ENCODE measurements at places on chromosomes 1 and 21.

DNA sequence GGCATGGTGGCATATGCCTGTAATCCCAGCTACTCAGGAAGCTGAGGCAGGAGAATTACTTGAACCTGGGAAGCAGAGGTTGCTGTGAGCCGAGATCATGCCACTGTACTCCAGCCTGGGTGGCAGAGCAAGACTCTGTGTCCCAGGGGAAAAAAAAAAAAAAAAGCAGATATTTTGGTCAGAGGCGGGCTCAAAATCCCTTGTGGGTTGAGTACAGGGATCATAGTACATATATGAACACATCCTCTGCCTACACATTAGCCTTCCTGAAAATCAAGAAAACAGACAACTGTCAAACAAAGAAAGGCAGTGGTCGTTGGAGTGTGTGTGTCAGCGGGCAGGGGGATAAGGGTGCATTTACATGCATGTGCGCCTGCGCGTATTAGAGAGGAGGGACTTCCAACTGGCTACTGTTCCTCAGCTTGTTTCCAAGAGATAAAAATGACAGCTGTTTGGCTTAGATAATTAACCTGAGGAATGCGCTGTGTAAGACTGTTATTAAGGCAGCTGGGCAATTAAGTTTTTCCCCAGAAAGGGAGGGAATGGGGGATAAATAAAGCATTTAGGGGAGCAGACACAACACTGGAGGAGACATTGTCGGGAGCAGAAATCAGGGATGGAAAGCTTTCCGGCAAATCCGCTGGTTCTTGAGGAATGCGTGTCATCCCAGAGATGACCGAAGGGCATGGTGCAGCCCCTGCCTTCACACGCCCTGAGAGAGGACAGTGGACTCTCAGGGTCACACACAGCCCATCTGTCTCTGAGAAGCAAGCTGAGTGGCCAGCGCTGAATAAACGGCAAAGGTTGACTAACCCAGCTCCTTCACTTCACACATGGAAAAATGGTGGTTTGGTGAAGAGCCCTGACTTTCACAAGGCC lies 6.4 kb downstream of the LAMB3 start:
- no peak for DNase-seq

- DNase-seq: no peak
These were observed 407.8 kb upstream of the DAB1 start for GRCh38 chr1:57831624-57832023.

GRCh38 chr1:44290250-44291094 lies 64.6 kb downstream of the ERI3 start:
- DNase-seq: no peak

DNA sequence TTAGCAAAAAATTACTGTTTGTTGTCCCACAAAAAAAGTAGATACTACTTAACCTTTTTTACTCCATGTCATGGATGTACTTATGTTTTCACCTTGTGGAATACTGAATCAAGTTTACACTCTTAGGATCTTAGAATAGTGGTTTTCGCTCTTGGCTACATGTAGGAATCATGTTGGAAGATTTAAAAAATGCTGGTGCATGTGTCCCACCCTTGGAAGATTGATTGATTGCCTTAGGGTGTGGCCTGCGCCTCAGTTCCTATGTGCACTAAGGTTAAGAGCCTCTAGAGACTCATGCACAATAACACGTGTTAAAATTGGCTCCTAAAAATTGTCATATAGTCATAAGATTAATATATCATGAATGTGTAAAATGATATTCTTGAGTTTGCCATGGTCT lies 25.0 kb downstream of the HS2ST1 start:
- no peak for DNase-seq

DNA sequence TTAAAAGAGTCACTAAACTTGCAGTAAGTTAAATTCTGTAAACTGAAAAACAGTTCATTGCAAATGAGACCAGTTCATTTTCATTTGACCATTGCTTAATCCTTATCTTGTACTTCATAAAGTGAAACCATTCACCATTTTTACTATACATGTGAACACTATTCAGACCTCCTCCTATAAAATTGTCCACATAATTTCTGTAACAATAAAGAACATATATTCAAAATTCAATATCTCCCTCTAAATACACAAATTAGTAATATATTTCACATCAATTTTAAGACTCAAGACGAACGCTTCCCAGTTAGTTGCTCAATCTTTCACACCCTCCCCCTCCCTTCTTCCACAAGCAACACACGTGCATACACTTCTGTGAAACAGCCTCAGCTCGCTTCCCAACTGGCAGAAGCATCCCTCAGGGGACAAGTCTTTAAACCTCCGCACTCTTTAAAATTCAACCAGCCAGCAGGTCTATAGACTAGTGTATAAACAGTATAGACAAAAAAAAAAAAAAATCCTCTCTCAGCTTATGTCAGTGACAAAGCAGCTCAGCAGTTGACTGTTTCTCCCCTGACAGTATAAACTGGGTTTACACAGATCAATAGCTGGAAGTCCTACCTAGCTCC lies 99.6 kb downstream of the DENND1B start:
- no peak for DNase-seq

DNA sequence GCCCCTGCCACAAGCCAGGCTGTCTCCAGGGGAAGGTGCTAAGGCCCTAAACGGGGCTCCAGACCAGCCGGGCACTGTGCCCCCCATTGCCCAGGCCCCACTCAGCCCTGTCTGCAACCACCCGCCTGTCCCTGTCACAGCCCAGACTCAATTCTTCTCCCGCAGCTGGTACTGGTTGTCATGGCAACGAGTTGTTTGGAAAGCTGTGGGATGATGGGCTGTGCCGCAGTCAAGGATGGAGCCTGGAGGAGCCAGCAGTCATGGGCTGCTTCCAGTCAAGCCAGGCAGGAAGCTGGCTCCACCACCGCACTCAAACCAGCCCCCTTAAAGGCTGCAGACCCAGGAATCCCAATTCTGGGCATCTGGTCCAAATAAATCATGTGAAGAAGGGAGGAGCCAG lies 4.2 kb downstream of the SPOCD1 start:
- no peak for DNase-seq

- DNase-seq: no peak
These were observed 1.2 kb downstream of the RERE start for GRCh38 chr1:8816264-8816663.

GRCh38 chr1:179825206-179825605 lies 52.4 kb downstream of the TOR1AIP2 start:
- no peak for DNase-seq

DNA sequence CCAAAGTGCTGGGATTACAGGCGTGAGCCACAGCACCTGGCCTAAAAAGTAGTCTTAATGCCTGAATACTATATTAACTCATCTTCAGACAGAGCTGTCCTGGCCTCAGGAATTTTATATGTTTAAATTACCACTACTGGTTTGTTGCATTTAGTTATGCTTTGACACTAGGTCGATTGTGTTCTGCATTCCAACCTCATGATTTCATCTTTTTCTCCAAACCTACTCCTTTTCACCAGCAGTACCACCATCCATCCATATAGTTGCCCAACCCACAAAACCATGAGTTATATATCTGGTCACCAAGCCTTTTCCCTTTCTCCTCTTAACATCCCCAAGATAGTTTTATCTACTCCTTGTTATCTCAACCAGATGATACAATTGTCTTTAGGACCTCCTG lies 22.6 kb downstream of the FMO5 start:
- no peak for DNase-seq

- DNase-seq: no peak
These were observed 96.4 kb upstream of the C1orf105 start for GRCh38 chr1:172324086-172324485.
